Left renal pelvis (tissue), 4 donors: ENCODE measurements at places on chromosomes 7 and 10.

DNA sequence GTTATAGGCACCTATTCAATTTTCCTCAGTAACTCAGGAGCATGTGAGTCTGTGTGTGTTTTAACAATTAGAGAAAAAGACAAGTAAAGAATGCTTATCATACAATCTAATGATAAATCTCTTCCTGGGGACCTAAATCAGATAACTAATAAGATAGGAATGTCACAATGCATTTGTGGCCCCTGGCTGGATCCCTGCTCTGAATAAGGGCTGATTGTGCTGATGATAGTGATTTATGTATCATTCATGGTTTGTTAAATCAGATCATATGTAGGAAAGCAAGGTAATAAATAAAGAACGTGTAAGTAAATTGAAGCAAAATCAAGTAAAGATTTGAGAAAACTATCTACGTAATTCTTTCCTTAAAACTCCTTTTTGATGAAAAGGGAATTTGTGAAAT is 145.9 kb downstream of the C7orf25 start:
- no peak for DNase-seq

- DNase-seq, result no peak
These were observed 4.5 kb downstream of the DEPP1 start for GRCh38 chr10:44974082-44974627.

- no peak for DNase-seq
These were observed 185.6 kb downstream of the C7orf25 start for GRCh38 chr7:42726066-42726785.

GRCh38 chr10:62019013-62019684 is 117.7 kb downstream of the ARID5B start:
- DNase-seq, result no peak

- DNase-seq, result no peak
These were observed 139.0 kb downstream of the PAXIP1 start for GRCh38 chr7:154863766-154864522.

- DNase-seq, result no peak
These were observed 149.5 kb downstream of the FAM107B start for GRCh38 chr10:14625192-14625631.

GRCh38 chr10:125235093-125236069 is 75.0 kb upstream of the CTBP2 start:
- DNase-seq, result no peak

- DNase-seq, result no peak
These were observed 1.3 kb downstream of the EXOC6 start for GRCh38 chr10:92849576-92850090.

GRCh38 chr10:110803239-110803749 is 68.4 kb upstream of the PDCD4 start:
- DNase-seq, result no peak

- DNase-seq, result no peak
These were observed 26.5 kb downstream of the LMTK2 start for GRCh38 chr7:98133181-98133580.

DNA sequence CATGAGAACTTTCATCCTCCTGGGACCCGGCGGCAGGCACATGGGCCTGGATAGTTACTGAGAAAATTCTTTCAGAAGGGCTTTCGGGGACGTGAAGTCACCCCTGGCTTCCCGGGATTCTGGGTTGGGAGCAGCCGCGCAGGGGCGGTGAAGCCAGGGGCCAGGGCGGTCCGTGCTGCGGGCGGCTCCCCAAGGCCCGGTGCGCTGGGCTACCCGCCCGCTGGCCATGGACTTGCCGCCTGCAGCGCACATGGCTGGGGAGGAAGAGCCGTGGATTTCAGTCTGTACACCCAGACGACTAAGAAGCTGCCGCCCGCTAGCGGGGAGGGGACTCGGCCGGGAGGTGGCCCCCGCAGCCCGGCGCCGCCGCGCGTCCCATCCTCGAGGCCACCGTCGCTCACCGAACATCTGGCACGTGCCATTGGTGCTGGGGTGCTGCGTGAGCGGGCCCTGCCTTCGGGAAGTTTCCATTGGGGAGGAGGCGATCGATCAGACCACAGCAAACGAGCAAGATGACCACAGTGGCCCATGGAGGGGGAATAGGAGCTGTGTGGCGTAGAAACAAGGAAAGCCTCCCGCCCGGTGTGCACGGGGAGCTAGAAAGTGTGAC is 64.5 kb downstream of the TMEM209 start:
- DNase-seq, result no peak

GRCh38 chr10:5556576-5556975 is 31.8 kb downstream of the CALML3 start:
- no peak for DNase-seq

GRCh38 chr7:94529516-94529915 is 19.9 kb downstream of the CASD1 start:
- DNase-seq, result no peak

DNA sequence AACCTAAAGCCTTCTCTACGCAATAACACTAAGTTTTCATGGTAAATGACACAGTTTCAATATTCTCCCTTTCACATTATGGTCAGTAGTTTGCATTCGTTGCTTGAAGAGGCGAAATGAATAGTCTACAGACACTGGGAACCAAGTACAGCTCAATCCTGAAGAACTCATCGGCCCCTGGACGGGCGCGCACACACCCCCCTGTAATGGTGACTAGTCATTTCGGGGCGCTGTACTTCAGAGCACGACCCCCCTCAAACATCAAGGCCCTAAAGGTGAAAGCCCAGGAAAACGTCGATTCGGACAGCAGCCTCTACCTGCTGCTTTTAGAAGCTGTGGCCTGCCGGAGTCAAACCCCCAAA is 1.0 kb downstream of the NT5C2 start:
- no peak for DNase-seq
